ENCODE measurements at places on chromosomes 1 and 21. TPM values are rescaled to one million over a fixed set of nuclear protein-coding genes. Genes with fewer than 3 reads are reported as not detected.

GRCh38 chr1:182565537-182565936, 23.5 kb downstream of the RNASEL start:
- peaks cover 4% of the 10 kb centered on the region for H3K27me3 ChIP-seq
- no peak for DNase-seq
- H3K4me3 ChIP-seq = no peak overlapping the region
- H3K36me3 ChIP-seq = no peaks in the 10 kb centered on the region
- H3K27ac ChIP-seq = no peak overlapping the region

DNA sequence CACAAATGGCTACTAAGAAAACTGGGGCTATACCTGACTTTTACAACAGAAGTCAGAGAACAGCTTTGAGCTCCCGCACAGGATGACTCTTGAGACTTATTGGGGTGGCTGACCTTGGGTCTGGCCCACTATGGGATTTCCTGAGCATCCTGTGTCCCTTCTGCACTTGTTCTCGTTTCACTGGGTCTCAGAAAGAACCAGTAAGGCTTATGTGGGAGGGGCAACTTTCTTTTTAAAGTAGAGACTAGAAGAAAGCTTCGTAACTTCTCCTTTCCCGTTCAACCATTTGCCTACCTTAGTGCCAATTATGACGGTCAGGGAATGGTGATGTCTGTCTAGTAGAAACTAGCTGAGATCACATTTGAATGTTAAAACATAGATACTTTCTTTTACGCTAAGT, 59.5 kb upstream of the C1orf105 start:
- H3K36me3 ChIP-seq = peaks cover 2% of the 10 kb centered on the region
- no peak overlapping the region for H3K4me3 ChIP-seq
- H3K27me3 ChIP-seq = no peaks in the 10 kb centered on the region
- no peak for DNase-seq

DNA sequence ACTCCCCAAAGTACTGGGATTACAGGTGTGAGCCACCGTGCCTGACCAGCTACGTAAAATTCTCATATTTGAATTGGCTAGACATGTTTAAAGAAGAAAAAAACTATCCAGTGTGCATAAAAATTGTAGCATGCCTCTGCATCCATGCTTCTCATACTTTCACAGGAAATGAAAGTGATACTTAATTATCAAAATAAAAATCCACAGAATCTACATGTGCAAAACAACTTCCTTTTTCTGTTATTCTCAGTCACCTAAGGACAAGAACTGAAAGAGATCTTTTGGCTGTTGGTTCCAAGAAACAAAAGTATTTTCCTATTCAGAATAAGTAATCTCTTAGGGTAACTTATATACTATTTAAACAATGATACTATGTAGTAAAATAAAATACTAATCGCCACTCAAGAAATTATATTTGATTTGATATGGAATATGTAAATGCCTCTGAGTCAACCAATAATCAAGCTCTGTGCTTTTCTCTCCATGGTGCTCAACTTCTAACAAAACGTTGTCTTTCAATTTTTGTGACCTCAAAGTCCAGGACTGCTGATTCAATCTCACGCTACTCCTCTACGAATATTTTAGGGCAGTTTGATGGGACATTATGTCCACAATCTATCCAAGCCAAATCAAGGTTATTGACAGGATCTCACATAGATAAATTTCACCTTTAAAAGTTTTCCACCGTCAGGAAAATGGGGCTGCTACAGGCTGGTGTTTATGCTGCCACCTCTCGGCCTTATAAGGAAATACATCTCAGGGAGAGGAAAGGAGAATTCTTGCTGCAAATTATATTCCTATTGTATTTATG, 102.7 kb downstream of the ZNF281 start:
- H3K36me3 ChIP-seq = no peaks in the 10 kb centered on the region
- H3K27ac ChIP-seq = no peak overlapping the region
- H3K4me3 ChIP-seq = peak overlapping the region; percentile 32
- H3K4me1 ChIP-seq = peaks cover 19% of the 10 kb centered on the region
- peaks cover 6% of the 10 kb centered on the region for H3K27me3 ChIP-seq

Gene BOLA1
- total RNA-seq = 20.8 TPM

Gene FCGR3B
- total RNA-seq = not detected

Gene TRNAU1AP
- total RNA-seq = 77.7 TPM
